Fibroblast of skin of back (primary cell): ENCODE measurements at places on chromosomes 12 and 14.
A peak's percentile ranks its signal among the peaks of the same experiment; 100 is the strongest.

DNA sequence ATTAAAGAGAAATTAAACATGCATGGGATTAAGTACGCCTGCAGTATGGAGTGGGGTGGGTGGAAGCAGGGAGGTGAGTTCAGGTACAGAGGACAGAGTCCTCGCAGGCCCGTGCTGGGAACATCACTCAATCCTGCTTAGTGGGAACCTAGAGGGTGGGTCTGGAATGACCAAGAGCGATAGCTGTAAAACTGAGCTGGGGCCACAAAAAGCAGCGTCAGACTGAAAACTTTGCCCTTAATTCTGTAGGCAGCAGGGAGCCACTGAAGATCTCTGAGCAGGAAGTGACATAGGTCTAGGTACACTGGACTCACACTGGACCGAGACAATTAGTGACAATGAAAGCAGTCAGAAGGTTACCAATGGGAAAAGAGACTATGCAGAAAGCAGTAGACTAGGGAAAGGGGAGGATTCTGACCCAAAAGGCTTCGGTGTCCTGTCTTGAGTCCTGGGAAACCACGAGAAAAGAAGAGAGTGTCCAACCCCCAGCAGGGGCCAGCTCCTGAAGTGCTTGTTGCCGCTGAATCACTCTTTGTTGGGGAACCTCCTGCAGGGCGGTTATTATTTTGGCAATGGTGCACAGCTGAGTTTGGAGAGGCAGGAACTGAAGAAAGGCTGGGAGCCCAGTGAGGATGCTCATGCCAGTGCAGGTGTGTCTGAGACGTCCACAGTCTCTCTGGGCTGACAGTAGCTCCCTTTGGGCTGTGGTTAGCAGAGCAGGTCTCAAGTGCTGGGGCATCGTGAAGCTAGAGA, 97.4 kb downstream of the PLXNC1 start:
- no peak for DNase-seq

- peak; percentile 92 for DNase-seq
Measured at GRCh38 chr12:51592034-51592705, 1.1 kb downstream of the SCN8A start.

DNA sequence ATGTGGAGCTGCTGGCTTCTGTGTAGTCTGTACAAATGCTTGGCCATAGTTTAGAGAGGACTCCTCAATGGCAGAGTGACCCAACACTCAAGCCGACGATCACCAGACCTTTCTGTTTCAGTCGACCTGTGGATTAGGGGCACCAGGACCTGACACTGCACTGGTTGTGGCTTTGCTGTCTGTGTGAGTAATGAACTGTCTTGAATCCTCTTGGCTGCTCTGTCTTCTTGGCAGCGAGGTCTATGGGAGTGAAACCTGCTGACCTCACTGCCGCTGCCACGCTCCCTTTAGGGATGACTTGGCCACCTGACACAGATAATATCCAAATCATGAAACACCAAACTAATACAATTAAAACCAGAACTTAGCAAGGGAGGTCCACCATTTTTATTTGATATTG, 83.5 kb upstream of the C14orf180 start:
- no peak for DNase-seq

- DNase-seq = no peak
Measured at GRCh38 chr12:15858353-15858752, 23.8 kb upstream of the STRAP start.

- DNase-seq = peak; percentile 97
Measured at GRCh38 chr12:50066402-50066801, 9.0 kb downstream of the ASIC1 start.

DNA sequence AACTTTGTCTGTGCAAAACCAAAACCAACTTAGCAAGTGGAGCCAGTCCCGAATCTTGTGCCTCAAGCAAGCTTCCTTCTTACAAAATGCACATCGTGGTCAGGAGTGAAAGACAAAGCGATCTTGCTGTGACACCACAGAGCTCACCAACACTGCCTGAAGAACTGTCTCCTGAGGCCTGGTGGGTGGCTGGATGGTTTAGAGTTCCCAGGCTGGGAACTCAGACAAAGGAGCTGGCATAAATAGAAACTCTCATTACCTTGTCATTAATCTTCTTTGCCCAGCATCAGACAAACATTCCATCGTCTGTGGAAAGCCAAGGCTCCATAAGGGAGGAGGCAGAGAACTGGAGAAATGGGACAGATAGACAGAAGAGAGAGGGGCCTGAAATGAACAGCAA, 144.8 kb downstream of the KCNA5 start:
- no peak for DNase-seq

- peak; percentile 56 for DNase-seq
Measured at GRCh38 chr14:79986251-79986650, 225.1 kb downstream of the DIO2 start.

DNA sequence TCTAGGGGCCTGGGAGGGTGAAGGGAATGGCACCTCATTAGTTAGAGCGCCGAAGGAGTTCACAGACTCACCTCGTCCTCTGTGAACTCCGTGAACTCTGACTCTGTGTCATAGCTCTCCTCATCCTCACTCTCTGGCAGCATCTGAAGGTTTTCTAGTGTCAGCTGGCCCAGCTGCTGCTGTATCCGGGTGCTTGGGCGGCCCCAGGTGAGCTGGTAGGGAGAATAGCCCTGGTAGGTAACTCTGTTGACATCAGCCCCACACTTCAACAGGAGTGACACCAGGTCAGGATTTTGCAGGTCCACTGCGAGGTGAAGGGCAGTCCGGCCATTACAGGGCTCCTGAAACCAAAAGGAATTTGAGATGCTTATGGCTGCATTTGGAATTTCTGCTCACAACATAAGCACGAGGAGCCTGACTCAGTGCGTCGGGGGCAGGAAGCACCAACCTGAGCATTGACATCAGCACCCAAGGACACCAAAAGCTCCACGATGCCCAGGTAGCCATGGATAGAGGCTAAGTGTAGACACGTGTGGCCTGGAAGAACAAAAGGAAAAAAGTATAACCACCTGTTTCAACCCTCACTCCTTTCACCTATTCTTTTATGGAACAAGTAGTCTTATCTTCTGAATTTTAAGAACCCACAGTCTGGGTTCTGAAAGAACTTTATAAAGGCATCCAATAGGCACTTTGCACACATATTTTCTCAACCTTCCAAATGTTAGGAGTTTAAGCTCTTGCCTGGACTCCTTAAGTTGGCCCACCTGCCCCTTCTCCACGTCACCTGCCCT, 2.0 kb downstream of the NFKBIA start:
- DNase-seq = no peak

DNA sequence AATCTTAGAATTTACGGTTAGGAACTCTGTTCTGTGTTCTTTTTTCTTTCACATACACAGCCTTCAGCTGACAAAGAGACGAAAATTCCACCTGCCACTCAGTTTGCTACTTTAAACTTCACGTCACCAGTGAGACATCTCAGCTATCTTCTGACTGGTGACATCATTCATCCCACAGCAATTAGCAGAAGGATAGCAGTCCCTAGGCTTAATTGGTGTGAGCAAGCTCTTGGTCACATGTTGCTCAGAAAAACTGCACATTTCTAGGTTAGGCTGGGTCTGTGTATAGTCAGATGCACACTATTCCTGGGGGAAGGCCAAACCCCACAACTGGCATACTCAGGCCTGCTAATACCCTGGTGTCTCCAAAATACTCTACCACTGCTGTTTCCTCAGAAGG, 23.9 kb downstream of the SLC7A7 start:
- DNase-seq = peak; percentile 53

GRCh38 chr14:97456958-97457357, 659.8 kb downstream of the VRK1 start:
- DNase-seq = peak; percentile 63

GRCh38 chr14:60647081-60647836, 2.0 kb downstream of the SIX1 start:
- DNase-seq = peak; percentile 68

DNA sequence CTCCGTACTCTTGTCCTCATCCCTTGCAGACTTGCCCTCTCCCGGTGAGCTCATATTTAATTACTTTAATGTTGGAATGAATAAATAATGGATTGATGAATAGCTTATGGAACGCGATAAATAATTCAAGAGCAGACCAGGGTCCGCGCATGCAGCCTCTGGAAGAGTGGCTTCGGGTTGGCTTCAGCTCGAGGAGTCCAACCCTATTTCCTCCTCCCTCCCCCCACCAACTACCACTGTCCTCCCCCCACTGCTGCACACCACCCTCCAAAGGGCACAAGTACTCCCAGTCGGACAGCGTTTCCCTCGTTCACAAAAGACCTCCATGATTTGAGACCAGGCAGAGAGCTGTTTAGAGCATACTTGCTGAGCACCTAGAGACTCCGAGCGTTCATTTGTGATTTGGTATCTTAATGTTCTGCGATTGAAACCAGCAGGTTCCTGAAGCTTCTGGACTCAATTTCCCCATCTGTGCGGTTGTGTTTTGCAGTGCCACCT, 647 bp upstream of the SIX1 start:
- DNase-seq = peak; percentile 42

- no peak for DNase-seq
Measured at GRCh38 chr12:65420941-65421340, 142.5 kb downstream of the MSRB3 start.

DNA sequence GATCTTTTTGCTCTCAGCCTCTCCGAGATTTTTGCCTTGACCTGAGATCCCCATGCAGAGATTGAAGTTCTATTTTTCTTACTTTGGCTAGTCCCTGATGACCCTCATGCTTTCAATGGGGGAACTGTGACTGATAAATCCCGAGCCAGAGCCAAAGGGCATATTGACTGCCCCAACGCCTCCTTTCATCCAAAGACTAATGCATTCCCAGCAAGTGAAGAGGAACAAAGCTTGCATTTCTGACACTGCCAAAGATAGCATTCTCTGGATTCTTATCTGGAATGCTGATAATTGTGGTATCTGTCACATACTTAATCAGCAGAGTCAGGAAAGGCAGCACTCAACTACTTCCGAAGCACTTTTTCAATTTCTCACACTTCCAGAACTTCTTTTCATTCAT, 152.3 kb upstream of the EGLN3 start:
- DNase-seq = peak; percentile 4

GRCh38 chr12:75641031-75641780, 129.8 kb upstream of the KRR1 start:
- peak; percentile 74 for DNase-seq

DNA sequence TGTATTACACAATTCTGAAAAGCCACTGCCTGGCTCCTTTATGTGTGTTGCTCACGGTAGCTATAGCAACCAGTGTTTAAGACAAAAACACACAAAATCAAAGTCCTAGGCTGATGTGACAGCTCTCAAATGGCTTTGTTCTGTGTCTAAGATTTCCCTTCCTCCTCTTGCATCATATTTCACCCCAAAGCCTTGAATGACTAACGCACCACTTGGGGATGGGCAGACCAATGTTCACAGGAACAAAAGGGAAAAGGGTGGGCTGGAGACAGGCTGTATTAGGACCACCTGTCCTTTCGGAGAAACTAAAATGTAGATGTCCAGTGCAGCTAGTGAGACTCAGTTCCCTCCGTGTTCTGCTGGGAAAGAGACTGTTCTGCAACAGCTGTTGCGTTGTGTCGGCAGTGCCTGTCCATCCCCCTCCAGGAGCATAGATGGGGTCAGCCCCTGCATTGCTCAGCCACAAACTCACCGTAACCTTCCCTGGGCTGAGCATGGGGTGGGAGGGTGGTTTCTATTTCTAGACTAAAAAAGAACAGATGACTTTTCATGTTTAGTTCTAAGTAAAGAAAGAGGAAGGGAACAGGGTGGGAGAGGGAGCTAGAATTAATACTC, 26.8 kb upstream of the DAAM1 start:
- DNase-seq = peak; percentile 64

DNA sequence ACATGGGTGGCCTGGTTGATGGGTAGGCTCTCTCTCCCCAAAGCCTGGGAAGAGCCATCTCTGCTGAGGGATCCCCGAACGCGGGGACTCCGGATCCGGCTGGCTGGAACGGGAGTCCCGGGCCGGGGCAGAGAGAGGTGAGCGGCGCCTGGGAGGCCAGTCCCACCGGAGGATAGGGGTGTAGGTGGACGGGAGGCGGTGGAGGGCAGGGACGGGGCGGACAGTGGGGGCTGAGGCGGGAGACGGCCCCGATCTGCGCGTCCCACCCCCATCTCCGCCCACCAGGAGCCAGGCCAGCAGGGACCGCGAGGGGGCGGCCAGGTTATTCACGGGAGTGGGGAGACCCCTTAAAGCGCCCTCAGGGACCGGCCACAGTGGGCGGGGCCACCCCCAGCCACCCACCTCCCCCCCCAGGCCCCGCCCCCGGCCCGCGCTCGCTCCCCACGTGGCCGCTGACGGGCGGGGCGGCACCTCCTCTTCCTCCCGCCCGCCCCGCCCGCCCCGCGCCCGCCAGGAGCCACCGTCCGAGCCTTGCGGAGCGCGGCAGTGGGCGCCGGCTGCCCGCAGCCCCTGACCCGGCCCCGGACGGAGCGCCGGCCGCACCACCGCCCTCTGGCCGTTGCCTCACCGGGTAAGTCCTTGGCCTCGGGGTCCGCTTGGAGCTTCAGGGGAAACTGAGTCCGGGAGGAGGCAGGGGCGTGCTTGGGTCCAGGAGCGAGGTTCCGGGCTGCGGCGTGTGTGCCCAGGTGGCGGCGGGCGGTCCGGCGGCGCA, at the start of gene INF2:
Gene INF2 (plus strand): TSS at position 510 of the 772 bp plus-strand sequence. CDS start 11,748 bp downstream, outside the sequence.
- peak; percentile 67 for DNase-seq

GRCh38 chr12:90076851-90077319, 368.2 kb upstream of the ATP2B1 start:
- no peak for DNase-seq

DNA sequence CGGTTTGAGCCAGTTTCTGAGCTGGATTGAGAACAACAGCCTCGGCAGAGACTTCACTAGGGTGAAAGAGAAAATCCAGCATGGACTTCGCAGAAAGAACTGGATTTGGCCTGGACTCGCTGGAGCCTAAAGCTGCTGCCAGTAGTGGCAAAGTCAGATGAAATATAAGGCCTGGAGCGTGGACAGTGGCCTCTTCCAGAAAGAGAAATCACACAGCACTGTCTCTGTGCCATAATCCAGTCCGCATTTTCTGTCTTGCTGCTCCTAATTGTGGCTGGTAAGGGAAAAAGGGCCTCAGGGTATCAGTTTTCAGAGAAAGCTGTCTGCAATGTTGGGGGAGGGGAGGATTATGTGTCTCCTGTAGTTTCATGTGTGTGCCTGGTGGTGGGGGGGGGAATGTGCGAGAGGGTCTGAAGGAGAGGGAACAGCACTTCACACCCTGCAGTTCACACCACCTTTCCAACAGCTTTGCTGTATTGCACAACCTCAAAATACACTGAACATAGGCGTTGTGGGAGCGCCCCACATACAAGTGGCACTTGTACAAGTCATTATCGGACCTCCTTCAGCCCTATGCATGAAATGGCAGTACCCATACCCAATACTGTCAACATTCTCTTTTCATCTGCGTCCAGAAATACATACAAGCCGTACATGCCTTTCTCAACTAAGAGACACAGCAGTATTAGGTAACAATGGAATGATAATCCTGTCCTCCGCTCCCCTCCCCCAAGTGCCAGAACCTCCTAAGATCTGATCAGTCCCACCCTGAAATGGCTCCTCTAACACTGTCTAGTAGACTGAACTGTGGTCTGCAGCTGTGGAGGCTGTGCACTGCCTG, 107.5 kb upstream of the ATF7IP start:
- DNase-seq = peak; percentile 99

GRCh38 chr14:34237677-34238076, 224.4 kb downstream of the SPTSSA start:
- DNase-seq = no peak
